ENCODE measurements at places on chromosomes 13 and 19.

- DNase-seq = no peak
Observed at GRCh38 chr19:11581740-11582139, 4.3 kb upstream of the ACP5 start.

GRCh38 chr19:51691074-51691583, 2.0 kb upstream of the SPACA6 start:
- DNase-seq = no peak

DNA sequence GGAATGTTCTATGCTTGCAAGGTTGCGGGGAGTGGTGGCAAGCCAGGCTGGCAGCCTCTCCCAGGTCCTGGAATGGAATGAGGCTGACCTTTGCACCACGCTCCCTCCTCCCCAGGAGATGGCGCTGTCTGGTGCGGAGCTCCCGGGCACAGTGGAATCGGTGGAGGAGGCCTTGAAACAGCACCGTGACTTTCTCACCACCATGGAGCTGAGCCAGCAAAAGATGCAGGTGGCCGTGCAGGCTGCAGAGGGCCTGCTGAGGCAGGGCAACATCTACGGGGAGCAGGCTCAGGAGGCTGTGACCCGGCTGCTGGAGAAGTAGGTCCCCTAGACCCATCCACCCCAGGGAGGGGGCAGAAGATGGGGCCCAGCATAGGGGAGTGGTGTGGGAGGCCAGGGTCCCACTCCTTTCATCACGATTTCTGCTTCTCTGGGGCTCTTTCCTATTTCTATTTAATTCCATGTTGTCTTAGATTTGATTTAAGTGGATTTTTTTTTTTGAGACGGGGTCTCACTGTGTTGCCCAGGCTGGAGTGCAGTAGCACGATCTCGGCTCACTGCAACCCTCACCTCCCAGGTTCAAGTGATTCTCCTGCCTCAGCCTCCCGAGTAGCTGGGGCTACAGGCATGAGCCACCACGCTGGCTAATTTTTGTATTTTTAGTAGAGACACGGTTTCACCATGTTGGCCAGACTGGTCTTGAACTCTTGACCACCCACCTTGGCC, 53.2 kb upstream of the SHKBP1 start:
- peak; percentile 67 for DNase-seq

- DNase-seq = no peak
Observed at GRCh38 chr13:99290894-99291293, 16.3 kb downstream of the GPR183 start.

DNA sequence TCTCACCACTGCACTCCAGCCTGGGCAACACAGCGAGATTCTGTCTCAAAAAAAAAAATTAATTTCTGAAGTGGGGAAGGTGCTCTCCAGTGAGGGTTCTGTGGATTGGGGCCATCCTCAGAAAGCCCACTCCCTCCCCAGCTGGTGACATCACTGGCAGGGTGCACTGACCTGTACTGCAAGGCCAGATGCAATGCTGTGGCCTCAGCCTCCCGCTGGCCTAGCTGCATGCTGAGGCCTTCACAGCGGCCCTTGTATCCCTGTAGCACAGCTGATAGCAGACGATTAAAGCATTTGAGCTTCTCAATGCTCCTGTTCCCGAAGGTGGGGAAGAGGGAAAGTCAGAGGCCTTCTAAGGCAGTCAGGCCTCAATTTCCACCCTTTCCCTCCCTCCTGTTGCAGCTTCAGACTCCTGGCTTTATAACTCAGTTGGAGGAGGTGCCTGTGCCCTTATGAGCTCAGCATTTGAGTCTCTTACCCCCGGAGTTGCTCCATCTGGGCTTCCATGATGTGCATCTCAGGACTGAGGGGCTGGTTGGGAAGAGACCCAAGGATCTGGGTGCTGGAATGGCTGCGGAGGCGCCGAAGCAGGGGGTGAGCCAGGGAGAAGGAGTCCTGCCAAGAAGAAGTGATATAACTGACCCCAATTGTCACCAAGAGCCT, 5.3 kb downstream of the USHBP1 start:
- no peak for DNase-seq

- no peak for DNase-seq
Observed at GRCh38 chr13:40612041-40612440, 54.4 kb downstream of the FOXO1 start.

- no peak for DNase-seq
Observed at GRCh38 chr19:2455851-2456570, 748 bp downstream of the LMNB2 start.

DNA sequence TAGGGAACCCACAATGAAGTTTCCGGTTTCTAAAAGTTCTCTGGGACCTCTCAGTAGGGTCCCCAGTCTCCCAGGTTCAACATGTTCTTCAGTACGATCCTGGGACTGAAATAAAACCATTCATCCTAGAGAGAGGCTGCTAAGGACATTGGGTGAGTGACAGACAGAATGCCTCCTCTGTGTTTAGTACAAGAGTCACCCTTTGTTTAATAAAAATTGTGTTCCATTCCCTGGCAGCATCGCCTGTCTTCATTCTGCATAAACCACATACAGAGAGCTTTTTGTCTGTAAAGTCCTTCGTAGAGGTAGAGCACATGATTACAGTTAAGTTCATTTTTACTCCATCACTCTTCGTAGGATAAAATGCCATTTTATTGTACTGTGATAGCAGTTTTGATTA, 95.3 kb upstream of the GPR12 start:
- DNase-seq = peak; percentile 34

DNA sequence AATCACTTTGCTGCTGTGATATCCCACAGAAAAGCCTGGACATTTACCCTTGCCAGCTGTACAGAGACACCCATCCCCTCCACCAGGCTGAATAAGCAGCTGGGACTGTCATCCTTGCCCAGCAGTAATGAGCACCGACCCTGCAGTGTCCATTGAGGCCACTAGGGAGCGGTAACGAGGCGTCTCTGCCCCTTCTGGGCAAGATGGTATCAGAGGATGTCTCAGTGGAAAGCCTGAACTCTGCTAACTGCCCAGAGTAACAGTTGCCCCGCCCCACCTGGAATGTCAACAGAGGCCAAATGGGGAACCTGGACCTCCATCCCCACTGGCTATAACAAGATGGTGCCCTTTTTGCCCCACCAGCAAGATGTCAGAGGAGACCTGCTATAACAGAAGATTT, 22.8 kb upstream of the CEACAM20 start:
- DNase-seq = no peak

DNA sequence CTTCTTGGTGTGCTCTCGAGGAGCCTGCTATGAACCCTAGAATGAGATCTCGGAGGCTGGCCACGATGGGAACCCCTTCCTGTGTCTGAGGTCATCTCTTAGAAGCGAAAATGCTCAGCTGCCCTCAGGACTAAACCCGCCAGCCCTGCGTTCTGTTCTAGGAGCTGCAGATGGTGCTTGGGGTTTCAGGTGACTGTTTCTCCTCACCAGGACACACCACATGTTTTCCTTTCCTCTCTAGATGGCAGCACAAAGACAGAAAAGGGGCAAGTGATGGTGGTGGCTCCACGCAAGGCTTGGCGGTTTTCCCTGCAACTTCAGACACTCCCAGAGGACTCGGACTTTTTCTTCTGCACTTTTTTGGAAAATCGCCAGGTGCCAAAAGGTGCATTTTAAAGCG, 60.1 kb downstream of the RNASEH2B start:
- DNase-seq = no peak

- no peak for DNase-seq
Observed at GRCh38 chr19:19463348-19464117, 51.8 kb downstream of the TSSK6 start.

DNA sequence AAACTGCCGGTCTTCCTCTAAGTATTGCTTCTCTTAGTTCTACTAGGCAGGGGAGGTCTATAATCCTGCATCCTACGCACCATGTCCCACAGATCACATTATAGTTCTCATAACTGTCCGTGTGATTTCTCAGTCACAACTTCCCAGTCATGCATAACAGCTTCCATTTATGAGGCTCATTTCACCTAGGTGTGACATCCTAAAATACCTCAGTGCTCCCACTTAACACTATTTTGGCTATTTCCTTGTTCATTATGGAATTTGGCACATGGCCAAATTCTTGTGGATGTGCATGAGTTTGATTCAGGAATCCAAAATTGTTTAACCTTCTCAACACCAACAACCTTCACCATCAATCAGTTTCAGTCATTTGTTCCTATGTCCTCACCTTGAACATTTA, 989.9 kb downstream of the OLFM4 start:
- DNase-seq = no peak

DNA sequence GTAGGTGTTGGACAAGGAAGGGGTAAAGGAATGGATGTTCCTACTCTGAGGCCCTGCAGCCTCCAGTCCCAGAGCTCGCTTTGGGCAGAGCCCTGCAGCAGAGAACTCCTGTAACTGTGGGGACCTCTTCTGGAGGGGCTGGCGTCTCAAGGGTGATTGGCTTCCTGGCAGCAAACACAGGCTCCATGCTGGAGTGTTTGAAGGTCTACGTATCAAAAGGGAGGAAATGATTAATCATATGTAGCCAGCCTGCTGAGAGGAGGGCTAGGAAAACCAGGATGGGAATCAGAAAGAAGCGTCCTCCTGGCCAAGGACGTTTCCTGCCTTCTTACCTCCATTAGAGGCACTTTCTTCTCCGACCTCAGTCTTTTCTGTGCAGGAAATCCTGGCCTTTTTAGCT, 208.5 kb downstream of the TSHZ3 start:
- no peak for DNase-seq

Data from head of caudate nucleus (tissue), 42 donors.